ENCODE measurements at places on chromosomes 2 and 18. TPM values are rescaled to one million over a fixed set of nuclear protein-coding genes. Genes with fewer than 3 reads are reported as not detected.
A peak's percentile ranks its signal among the peaks of the same experiment; 100 is the strongest.

DNA sequence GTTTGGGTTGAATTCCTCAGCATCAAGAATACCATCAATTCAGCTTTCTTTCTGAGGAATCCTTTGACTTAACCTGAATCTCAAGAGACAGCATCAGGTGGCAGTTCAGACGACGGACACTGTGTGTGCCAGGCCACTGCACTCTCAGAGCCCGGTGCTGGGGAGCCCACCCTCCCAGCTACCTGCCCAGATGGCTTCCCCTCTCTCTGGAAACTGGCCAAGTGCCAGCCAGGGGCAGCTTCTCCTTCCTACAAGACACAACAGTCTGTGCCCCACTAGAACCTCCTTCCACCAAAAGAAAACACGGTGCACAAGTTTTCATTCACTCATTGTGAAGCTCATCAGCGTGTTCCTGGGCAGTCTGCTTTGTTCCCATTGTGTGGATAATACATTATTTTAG is 28.5 kb downstream of the MAL start:
- H3K36me3 ChIP-seq: no peaks in the 10 kb centered on the region
- H3K27me3 ChIP-seq: peaks cover 2% of the 10 kb centered on the region
- H3K4me1 ChIP-seq: peaks cover 11% of the 10 kb centered on the region
- no peak overlapping the region for H3K27ac ChIP-seq
- H3K4me3 ChIP-seq: no peak overlapping the region
- no peak for DNase-seq

GRCh38 chr18:44134447-44134846 is 546.2 kb upstream of the SETBP1 start:
- H3K36me3 ChIP-seq: no peaks in the 10 kb centered on the region
- H3K4me1 ChIP-seq: no peaks in the 10 kb centered on the region
- no peak overlapping the region for H3K27ac ChIP-seq
- no peak for DNase-seq
- H3K27me3 ChIP-seq: no peaks in the 10 kb centered on the region
- H3K4me3 ChIP-seq: no peak overlapping the region

Gene MYL1
- total RNA-seq: 11.1 TPM

- no peak overlapping the region for H3K4me3 ChIP-seq
- H3K27ac ChIP-seq: no peak overlapping the region
- H3K36me3 ChIP-seq: no peaks in the 10 kb centered on the region
- H3K4me1 ChIP-seq: peaks cover 17% of the 10 kb centered on the region
- peak; percentile 47 for DNase-seq
- no peaks in the 10 kb centered on the region for H3K27me3 ChIP-seq
Observed at GRCh38 chr2:223587301-223587700, 14.9 kb downstream of the SCG2 start.

DNA sequence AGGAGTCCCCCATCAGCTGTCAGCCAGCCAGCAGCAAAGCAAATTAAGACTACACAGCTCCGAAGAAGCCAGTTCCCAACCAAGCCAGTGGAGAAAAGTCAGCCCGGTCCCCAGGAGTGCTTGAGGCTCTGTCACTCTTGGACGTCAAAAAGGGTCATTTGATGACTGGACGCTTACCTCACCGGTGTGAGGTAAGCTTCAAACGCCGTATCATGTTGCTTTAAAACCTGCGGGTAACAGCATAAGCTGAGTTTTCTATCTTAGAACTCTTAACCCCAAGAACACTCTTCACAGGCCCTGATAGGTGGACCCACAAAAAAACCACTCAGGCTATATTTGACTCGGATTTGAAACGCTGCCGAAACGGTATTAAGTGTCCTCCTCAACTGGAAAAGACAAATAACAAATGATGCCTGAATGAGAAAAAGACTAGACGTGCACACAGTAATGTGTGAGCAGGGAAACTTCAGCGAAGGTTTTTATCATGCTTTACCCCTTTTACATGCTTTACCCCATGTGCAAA is 682 bp upstream of the LNPK start:
- peaks cover 7% of the 10 kb centered on the region for H3K4me1 ChIP-seq
- peak; percentile 25 for DNase-seq
- peak overlapping the region; percentile 57 for H3K27ac ChIP-seq
- H3K27me3 ChIP-seq: no peaks in the 10 kb centered on the region
- H3K4me3 ChIP-seq: peak overlapping the region; percentile 94

- H3K36me3 ChIP-seq: no peaks in the 10 kb centered on the region
- no peak overlapping the region for H3K27ac ChIP-seq
- H3K4me1 ChIP-seq: no peaks in the 10 kb centered on the region
- no peaks in the 10 kb centered on the region for H3K27me3 ChIP-seq
- DNase-seq: no peak
Observed at GRCh38 chr2:181114021-181114420, 133.6 kb downstream of the UBE2E3 start.

Gene RAB27B
- 0.91 TPM for total RNA-seq

DNA sequence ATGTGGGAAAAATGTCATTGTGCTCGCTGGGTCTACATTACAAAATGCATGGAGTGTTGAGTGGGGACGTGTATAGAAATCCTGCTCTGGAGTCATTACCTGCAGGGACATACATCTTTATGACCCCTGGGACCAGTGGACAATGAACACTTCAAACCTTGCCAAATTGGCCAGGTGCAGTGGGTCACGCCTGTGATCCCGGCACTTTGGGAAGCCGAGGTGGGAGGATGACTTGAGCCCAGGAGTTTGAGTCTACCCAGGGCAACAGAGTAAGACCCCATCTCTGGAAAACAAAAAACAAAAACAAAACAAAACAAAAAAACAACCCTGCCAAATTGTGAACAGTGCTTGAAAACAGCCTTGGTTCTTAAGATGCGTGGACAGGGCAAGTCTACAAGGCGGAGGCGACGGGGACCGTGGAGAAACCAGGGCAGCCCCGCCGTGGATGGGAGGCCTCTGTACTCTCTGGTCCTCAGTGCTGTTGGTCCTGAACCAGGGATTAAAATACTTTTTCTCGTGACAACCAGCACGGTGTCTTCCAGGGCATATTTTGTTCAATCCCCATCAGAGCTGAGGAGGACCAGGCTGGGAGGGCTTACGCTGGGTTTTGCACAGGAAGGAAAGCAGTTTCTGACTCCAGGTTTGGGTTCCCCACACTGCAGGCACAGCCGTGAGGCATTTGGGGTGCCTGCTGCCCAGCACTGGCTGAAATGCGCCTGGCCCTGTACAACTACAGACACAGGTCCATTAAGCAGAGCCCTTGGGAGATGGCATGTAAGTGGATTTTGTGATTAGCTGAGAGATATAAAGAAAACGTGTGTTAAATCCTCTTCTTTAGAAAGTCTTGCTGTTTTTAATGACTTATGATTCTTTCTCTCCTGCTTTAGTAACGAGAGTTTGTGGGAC is 13.7 kb downstream of the COLEC11 start:
- H3K4me1 ChIP-seq: no peaks in the 10 kb centered on the region
- H3K36me3 ChIP-seq: no peaks in the 10 kb centered on the region
- DNase-seq: no peak

DNA sequence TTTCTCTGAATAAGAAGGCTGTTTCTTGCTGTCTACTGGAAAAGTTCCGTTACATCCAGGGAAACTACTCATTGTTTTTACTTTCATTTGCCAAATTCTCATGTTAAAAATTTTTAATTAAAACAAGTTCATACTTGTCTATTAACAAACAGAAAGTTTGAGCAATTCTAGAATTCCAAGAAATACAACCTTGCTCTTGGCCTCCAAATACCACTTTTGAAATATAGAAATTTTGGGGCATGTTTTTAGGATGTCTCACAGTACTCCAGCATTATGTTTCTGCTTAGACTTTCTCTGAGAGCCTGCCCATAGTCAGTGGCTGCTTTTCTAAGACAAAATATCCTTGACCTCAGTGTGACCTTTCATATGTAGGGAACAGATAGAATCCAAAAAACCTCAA is 228.7 kb upstream of the RND3 start:
- H3K4me1 ChIP-seq: no peaks in the 10 kb centered on the region
- no peaks in the 10 kb centered on the region for H3K27me3 ChIP-seq
- no peak overlapping the region for H3K27ac ChIP-seq
- H3K4me3 ChIP-seq: no peak overlapping the region

DNA sequence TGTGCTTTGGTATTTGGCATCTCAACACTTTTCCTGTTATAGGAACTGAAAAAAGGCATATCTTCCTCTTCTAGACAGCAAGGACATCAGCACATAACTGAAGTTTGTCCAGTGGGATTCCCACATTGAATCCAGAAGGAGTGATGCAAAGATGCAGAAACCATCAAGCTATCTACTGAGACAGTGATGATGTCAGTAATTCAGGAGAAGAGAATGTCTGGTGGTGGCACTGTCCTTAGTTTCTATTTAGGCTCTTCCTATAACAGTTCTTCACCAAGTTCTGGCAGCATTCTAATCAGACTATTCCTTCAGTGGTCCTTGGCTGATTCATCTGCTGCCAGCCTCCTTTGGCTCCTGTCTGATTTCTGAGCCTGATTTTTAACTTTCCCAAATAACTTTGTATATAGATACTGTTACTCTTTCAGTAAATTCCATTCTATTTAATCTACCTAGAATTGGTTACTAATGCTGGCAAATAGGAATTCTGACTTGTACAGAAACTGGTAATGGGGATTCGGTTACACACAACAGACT is 56.6 kb upstream of the AGPS start:
- no peaks in the 10 kb centered on the region for H3K36me3 ChIP-seq
- H3K4me1 ChIP-seq: peaks cover 18% of the 10 kb centered on the region
- no peak overlapping the region for H3K4me3 ChIP-seq

All from astrocyte (in vitro differentiated cells and primary cell).